ENCODE measurements at places on chromosomes 2 and 18.

DNA sequence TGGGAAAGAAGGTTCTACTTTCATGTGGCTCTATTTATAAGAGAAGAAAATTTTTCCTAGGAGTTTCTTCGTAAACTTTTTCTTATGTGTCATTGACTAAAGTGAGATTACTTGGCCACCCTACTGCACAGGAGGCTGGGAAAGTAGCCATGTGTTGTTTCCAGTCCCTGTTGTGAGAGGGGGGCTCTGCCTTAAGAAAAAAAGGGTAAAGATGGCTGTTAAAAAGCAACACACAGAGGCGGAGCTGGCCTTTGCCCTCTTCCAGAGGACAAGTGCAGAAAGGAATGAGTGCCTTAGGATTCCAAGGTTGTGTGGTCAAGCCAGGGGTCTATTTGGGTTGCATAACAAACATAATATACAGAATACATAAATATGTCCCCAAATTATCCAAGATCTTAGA is 230.0 kb upstream of the CXCR4 start:
- DNase-seq: no peak

- no peak for DNase-seq
Observed at GRCh38 chr2:186927867-186928191, 78.9 kb upstream of the ZSWIM2 start.

GRCh38 chr2:161905389-161906046 is 168.5 kb downstream of the DPP4 start:
- DNase-seq: no peak

- DNase-seq: no peak
Observed at GRCh38 chr2:32463110-32463509, 106.3 kb downstream of the BIRC6 start.

DNA sequence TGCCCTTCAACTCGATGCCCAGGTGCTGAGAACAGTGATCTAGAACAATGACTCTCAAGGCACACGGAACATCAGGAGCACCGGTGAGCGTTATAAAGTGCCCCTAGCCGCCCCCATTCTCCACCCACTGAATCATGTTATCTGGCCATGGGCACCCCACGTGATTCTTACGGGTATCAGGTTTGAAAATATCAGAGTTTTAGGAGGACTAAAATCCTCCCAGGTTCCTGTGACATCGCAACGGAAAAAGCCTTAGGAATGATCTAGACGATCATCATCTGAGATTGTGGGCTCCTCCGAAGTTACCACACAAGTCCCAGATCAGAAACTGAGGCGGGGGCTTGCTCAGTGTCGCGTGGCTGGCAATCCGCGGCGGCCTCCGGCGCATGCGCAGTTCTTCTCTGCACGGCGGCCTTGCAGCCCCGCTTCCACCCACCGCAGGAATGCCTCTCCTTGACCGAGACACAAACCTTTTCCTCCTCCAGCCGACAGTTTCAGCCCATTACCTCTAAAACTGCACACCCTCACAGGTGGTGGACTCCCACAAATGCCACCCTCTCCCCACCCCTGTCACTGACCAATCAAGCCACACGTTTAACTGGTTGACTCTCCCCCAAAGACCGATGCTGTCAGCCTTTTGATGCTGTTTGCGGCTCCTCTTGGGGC is 5.8 kb upstream of the MRPL33 start:
- peak; percentile 28 for DNase-seq

DNA sequence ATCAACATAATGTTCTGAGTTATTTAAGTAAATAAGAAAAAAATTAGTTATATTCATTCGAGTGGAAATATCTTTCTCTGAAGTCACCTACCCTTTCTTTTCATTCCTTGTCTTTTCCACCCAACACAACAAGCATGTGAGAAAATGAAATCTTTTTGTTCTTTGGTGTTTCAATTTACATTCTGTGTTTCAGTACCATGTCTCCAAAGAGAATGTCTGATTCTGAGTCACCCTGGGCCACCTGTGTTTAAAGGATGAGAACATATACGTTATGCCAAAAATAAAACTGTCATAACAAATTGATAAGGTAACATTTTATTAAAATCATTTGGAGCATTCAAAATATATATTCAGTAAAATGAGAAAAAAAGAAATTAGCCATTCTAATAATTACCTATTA is 470.8 kb downstream of the ZNF804A start:
- no peak for DNase-seq

DNA sequence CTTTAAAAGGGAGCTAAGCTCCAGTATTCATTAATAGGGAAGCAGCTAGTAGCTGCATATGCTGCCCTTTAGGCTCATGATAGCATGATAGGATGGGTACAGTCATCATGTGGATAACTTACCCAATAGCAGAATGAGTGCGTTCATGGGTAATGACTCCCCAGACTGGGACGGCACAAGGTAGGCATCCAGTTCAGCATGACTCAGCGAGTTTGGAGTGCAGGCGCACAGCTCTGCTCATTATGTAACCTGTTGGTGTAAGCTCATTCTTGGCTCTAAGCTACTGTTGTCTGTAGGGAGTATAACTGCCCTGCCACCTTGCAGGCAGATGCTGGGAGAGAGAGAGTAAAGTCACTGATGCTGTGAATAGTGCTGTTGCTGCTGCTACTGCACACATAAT is 209.2 kb upstream of the SYT4 start:
- no peak for DNase-seq

Data from activated CD8-positive, alpha-beta memory T cell treated with anti-CD3 and anti-CD28 coated beads for 4 hours (primary cell).